ENCODE measurements at places on chromosomes 2 and 18.

DNA sequence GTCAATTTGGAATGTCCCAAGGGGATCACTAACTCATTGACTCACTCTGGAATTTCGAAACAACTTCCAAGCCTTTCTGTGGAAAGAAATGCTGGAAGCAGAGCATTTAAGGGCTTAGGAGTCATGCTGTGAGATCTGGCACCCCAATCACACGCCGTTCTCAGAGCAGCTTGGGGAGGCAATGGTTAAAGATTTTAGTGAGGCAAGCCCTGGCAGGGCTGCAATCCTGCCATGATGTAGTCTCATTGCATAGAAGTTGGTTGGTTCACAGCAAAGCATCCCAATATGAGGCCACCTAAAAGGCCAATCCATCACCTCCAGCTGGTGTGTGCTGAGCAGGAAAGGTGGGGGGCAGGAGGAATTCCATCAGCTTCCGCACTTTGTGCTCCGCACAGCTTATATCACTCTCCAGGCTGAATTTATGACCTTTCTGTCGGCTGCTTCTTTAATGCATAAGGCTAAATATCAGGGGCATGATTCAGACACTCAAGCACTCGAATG lies 1043.9 kb upstream of the POU3F3 start:
- no peak for DNase-seq

DNA sequence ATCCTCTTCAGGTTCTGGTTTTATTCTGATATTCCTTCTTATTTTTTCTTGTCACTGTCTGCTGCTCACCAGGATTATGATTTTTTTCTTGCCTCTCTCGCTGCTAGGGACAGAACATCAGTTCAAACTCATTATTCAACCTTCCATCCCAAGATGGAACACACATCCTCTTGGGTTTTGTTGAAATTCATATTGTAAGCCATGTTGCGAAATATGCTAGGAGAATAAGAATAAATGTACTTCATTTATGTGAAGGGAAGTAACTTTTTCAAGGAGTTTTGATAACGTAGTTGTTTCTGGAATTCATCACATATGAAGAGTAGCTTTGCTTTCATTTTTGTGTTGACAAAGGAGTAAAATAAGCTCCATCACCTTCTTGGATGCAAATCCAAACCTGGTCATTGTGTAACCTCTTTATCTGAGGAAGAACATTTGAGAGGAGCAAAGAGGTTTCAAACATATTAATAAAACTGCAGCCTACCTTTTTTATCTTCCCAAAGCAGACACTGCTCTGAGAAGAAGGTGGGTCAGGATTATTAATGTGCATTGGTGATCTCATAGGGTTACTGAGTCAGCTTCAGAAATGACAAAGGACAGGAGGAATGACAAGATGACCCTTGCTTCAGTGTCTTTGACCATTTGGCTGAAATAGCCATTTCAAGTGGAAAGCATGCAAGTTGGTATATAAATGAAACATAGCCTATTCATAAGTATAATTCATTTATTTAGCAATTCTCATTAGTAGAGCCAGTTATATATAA lies 280.0 kb downstream of the GULP1 start:
- DNase-seq: no peak

GRCh38 chr2:96197546-96198255 lies 10.9 kb downstream of the STARD7 start:
- no peak for DNase-seq

GRCh38 chr2:205188239-205189138 lies 493.8 kb upstream of the NRP2 start:
- DNase-seq: no peak

DNA sequence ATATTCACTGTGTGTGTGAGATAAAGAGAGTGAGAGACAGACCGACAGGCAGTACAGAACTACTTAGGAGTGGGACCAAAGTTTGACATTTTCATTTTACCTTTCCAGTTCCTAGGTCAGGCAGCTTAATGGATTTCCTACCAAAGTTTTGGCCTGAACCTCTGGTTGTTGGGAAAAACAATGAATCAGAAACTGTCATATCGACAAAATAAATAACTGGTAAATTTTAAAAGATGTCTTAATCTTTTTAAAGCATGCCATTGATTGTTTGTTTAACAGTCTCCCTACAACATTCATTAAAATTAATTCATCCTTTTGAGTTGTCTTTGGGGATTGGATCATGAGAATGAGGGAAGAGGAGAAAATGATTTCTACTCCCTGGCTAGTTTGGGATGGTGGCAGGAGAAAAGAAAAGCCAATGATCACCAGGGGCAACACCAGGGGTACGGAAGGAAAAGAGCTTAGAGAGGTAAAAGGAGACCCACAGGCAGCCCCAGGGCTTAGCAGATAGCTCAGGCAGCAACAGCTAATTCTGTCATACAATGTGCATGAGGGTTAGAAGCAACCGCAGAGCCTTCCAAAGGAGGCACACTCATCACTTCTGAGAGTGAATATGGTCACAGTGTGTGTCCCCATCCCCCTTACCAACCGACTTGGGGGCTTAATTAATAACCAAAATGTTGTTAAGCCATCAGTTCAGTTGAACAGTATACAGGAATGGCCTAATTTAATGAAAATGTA lies 98.5 kb downstream of the CCDC141 start:
- DNase-seq: no peak
